ENCODE measurements at places on chromosomes 5 and 9.

- DNase-seq = no peak
Observed at GRCh38 chr9:113179839-113180238, 29.0 kb downstream of the SLC31A2 start.

GRCh38 chr9:93127395-93127911 is 6.6 kb downstream of the NINJ1 start:
- DNase-seq = no peak

GRCh38 chr9:92468206-92468605 is 14.1 kb downstream of the ASPN start:
- DNase-seq = no peak

GRCh38 chr5:135996611-135997010 is 32.2 kb upstream of the TGFBI start:
- DNase-seq = no peak

DNA sequence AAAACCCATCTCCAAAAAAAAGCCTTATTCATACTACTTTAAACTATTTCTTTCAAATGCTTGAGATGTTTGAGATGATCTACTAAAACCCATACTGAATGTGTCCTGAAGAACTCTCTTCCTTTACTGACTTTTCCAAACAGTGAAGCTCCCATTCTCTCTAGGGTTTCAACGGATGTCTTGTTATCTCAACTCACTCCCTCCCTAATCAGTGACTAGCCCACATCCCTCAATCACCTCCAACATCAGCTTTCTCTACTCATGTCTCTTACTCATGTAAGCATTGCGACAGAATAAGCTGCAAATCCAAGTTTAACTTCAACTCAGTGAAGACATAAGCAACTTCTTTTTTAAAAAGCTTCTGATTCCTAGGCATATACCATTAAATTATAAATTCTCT is 42.1 kb downstream of the WDR41 start:
- no peak for DNase-seq

GRCh38 chr9:107907715-107908114 is 418.1 kb upstream of the KLF4 start:
- no peak for DNase-seq

GRCh38 chr5:6902597-6902996 is 189.4 kb downstream of the TENT4A start:
- DNase-seq = no peak

DNA sequence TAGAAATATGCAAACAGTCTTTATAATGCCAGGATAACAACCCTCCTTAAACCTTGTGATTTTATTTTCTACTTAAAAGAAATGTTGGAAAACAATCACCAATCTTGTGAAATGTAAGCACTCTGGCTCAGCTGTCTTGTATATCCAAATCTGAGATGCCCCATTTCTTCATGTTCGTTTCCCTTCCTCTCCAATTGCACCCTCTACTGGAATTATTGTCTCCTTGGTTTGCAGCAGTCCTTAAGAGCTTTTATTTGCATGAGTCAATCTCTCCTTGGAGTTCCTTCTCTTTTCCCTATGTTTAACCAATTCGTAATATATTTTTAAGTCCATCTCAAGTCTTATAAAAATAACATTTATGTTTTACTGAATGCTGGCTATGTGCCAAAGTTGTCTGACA is 362.0 kb upstream of the CDH10 start:
- no peak for DNase-seq

GRCh38 chr9:4902135-4902475 is 83.0 kb upstream of the JAK2 start:
- DNase-seq = no peak
